ENCODE measurements at places on chromosomes 16 and 17. TPM values are rescaled to one million over a fixed set of nuclear protein-coding genes. Genes with fewer than 3 reads are reported as not detected.

PYDC1 gene
- total RNA-seq: not detected

GRCh38 chr17:44121997-44122815 is 1.2 kb downstream of the HDAC5 start:
- no peak for DNase-seq

DNA sequence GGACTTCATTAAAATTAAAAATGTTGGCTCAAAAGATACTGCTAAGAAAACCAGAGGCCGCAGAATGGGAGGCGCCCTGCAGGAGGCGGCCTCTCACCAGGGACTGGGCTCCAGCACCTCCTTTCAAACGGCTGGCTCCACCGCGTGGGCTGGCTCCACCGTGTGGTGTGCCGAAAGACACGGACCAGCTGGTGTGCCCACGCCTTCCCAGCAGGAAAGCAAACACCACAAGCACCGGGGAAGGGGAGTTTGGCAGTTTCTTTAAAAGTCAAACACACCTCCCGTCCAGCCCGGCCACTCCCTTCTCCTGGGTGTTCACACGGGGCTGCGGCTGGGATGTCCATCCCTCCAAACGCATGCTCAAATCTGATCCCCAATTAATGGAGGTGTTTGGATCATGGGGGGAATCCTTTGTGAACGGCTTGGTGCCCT is 13.9 kb downstream of the HAGH start:
- DNase-seq: peak; percentile 61

- DNase-seq: no peak
Measured at GRCh38 chr16:4142268-4142667, 26.0 kb upstream of the ADCY9 start.

DNA sequence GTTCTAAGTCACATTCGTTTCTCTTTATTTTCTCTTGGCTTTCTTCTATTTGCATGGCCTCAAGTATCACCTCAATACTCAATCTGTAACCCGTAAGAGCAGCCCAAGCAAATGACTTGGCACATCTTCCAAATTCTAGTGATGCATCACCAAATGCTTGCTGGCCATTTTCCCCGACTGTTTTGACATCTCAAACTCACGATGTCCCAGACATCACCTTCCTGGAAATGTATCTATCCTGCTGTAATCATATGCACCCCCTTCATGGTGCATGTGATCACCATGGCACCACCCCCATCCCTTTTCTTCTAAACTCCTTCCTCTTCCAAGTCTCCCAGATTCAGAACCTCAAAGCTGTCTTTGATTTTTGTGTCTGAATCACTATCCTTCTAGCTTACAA is 24.0 kb upstream of the ABCA5 start:
- DNase-seq: no peak
